ENCODE measurements at places on chromosomes 2 and 18.
A peak's percentile ranks its signal among the peaks of the same experiment; 100 is the strongest.

GRCh38 chr2:240384711-240385450, 50.6 kb upstream of the GPC1 start:
- no peak for DNase-seq

DNA sequence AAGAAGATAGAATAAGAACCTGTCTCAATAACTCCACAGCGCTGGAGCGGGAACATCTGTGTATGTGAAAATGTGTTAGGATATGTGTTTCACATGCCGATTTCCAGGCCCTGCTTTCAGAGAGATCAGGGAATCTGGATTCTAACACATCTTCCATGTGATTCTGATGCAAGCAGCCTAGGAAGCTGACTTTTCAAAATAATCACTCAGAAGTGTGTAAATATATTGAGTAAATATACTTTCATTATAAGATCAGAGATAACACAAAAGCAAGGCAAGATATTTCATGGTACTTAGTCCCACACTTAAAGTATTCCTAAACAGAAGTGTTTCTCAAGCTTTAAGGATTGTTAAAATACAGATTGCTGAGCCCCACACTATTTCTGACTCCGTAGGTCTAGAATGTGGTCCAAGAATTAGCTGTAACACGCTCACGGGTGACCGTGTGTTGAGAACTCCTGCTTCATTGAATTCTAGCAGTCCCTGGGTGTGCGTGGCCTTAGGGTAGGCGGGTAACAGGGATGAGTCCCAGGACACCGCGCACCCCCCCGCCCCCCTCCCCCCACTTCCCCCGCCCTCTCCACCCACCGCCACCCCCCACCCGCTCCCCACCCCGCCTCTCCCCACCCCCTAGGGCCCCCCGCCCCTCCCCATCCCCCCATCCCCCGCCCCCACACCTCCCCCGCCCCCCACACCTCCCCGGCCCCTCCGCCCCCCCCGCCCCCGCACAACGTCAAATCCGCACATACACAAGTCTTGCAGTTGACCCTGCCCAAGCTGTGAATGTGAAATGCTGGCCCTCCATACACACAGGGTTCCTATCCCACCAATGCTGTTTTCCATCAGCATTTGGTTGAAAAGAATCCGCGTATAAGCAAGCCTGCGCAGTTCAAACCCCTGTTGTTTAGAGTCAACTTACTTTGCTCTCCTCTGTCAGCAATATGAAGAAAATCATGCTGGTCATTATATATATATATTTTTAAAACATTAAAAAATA, 94.2 kb upstream of the SLC39A10 start:
- DNase-seq, result no peak

- DNase-seq, result no peak
Observed at GRCh38 chr2:34291076-34291475, 692.0 kb upstream of the FAM98A start.

GRCh38 chr2:7007846-7008741, 90.9 kb downstream of the RNF144A start:
- DNase-seq, result no peak

GRCh38 chr2:201952187-201952586, 81.5 kb upstream of the FZD7 start:
- no peak for DNase-seq

DNA sequence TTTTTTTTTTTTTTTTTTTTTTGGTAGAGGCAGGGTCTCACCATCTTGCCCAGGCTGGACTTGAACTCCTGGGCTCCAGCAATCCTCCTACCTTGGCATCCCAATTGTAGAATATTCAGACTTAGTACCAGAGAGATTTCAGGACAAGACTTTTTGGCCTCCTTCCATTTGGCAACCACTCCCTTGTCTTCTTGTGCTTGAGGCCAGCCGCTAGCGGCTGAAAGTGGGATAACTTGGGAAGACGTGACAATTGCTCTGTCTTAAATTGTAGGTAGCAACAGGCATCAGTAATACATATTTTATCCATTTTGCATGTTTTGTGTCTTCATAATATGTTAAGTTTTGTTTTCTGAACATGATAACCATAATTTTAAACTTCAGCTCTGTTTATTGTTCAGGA, 53.3 kb upstream of the TTN start:
- no peak for DNase-seq

- DNase-seq, result no peak
Observed at GRCh38 chr2:110933420-110933819, 187.3 kb upstream of the BCL2L11 start.

GRCh38 chr18:10482363-10482984, 28.0 kb downstream of the APCDD1 start:
- DNase-seq, result no peak

- DNase-seq, result no peak
Observed at GRCh38 chr2:213036836-213037235, 114.6 kb downstream of the IKZF2 start.

DNA sequence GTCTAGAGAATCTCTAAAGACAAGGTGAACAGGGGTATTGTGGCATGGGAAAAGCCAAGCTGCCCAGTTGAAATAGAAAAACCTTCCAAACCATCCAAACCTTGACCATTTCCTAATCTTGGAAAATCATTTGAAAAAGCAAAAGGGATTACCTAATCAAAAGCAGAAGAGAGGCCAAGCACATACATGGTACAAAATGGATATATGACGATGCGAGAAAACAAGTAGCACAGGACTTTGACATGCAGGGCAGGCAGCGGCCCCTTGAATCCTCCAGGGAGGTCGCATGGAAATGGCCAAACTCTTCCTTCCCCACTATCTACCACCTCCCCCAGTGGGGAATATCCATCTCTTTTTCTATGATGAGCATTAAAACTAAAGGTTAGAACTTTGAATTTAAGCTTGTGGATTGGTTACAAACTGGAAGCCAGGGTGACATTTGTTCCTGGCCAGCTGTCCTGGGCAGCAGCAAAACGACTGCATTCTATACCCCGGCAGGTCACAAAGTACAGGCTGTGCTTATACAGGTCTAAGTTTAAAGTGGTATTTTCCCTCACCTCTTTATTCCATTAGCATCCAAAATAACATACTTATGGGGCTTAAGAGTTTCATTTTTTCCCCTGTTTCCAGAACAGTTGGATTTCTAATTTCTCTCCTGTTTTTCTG, 24.7 kb downstream of the MYOM1 start:
- DNase-seq, result no peak

GRCh38 chr2:54194761-54195750, 61.0 kb downstream of the TSPYL6 start:
- no peak for DNase-seq

- DNase-seq, result no peak
Observed at GRCh38 chr2:85806358-85807118, 52.7 kb downstream of the ATOH8 start.

- DNase-seq, result no peak
Observed at GRCh38 chr2:241860184-241861078, 1.7 kb upstream of the PDCD1 start.

DNA sequence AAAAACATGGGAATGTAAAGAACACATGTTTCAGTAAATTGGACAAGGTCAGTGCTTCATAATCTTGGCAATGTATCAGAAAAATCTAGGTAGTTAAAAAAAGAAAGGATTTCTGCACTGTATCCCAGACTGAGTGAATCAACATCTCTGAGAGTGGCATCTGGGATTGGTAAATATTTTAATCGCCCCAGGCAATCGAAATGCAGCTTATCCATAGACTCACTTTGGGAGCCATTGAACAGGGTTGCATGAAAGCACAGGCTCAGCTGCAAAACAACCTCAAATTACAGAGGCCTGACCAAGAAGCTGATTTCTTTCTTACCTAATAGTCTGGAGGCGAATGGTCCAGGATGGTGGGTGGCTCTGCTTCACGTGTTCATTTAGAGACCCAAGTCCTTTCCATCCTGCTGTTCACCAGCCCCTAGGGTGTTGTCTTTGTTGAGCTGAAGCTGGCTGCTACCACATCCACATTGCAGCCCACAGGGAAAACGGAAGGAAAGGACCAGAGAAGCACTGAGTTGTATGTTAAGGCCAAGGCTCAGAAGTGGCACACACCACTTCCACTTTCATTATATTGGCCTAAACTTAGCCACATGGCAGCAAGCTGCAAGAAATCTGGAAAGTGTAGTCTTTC, 59.0 kb downstream of the MOGAT1 start:
- no peak for DNase-seq

GRCh38 chr2:189873696-189874095, 89.4 kb downstream of the PMS1 start:
- no peak for DNase-seq

DNA sequence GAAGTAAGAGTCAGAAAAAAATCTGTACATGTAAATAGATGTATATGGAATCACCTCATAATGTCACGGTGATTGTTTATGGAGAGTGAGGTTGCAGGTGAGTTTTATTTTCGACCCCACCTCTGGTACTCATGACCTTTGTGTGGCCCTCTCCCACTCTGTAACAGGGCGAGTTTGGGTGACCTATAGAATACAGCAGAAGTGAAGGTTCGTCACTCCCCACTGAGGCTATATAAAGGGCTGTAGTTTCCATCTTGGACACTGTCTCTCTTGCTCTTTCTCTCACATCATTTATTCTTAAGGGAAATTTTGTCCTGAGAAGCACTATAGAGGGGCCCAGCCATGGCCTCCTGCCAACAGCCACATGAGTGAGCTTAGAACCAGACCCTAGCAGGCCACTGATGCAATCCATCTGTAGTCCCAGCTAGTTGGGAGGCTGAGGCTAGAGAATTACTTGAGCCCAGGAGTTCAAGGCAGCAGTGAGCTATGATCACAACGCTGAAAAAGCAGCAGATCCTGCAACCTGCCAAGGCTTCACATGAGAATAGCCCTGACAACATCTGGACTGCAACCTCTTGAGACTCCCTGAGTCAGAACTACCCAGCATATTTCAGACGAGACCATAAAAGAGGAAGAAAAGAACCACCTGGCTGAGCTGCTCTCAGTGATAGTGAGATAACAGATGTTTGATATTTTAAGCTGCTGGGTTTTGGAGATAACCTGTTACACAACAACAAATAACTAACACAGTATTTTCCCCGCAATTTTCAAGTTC, 74.3 kb upstream of the SLC1A4 start:
- DNase-seq, result no peak

DNA sequence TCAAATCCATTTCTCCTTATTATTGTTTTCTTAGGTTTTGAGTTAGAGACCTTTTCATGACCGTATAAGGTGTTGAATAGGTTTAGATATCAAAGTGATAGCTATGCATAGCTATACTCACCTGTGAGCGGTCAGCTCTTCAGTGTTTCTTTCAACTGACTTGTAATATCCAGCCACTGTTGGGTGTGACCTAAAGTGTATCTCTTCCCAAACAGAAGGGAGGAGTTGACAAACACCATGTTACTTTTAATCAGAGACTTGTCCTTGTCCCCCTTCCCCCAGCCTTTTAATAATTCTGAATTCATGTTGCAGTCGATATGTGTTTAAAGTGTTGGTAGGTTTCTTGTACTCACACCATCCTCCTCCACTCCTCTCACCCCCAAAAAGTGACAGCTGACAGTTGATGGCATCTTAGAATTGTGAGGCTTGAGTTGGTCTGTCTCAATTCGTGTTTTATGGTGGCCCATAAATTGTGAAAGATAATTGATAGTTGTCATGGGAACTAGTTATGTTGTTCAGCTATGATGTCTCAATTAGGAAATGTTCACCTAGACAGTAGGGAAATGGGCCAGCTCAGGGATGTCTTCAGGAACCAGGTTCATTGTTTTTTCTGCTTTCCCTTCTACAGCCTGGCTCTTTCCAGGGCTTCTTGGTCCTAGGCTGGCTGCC, 12.0 kb downstream of the NEDD4L start:
- no peak for DNase-seq

- DNase-seq, result peak; percentile 48
Observed at GRCh38 chr2:216012133-216012829, 1.1 kb downstream of the MREG start.

- no peak for DNase-seq
Observed at GRCh38 chr2:156635646-156636045, 199.5 kb downstream of the GPD2 start.
